NCI-H2029 treated with DMSO at 0.1 percent for 48 hours (cell line): ENCODE measurements at places on chromosomes 16 and 17.
A peak's percentile ranks its signal among the peaks of the same experiment; 100 is the strongest.

GRCh38 chr16:11234884-11235702 is 20.9 kb downstream of the SOCS1 start:
- DNase-seq, result no peak

DNA sequence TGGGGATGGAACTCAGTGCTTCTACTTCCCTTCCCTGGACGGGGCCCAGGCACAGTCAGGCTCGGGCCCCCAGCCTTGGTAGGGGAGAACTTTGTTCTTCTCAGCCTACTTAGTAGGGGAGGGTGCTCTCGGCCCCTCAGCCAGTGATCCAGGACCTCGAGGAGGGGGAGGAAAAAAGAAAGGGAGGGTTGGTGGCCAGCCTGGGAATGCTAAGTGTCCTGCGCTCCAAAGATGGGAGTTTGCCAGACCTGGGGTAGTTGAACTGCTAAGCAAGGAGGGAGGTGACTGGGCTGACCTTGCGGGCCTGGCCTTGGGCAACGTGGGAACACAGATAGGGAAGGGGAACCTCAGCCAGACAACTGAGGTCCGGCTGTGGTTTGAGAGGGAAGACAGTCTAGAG is 12.2 kb downstream of the ADGRG1 start:
- DNase-seq, result no peak

GRCh38 chr16:11407047-11407982 is 62.1 kb downstream of the RMI2 start:
- DNase-seq, result peak; percentile 60

- DNase-seq, result no peak
These were observed 24.3 kb upstream of the GSG1L start for GRCh38 chr16:28087675-28088300.

GRCh38 chr17:74842599-74843351 is 16.9 kb downstream of the GRIN2C start:
- peak; percentile 33 for DNase-seq

- no peak for DNase-seq
These were observed 1.0 kb downstream of the FLYWCH2 start for GRCh38 chr16:2884041-2884451.
